Skin of body (tissue), 3 donors: ENCODE measurements at places on chromosomes 2 and 18.

DNA sequence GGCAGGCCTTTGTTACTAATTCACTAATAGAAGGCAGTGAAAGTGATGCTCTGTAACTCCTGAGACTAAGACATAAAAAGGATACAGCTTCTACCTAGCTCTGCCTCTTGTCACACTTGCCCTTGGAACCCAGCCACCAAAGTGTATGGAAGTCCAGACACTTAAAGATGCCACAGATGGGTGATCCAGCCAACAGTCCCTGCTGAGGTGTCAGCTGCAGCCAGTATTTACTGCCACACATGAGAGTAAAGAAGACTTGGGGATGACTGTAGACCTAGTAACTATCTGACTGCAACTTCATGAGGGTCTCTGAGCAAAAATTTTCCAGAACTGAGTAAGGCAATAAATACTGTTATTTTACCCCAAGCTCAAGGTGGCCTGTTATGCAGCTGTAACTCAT lies 8.8 kb downstream of the IMMT start:
- no peak for DNase-seq

- DNase-seq = no peak
Measured at GRCh38 chr2:26190369-26190768, 17.5 kb downstream of the GAREM2 start.

DNA sequence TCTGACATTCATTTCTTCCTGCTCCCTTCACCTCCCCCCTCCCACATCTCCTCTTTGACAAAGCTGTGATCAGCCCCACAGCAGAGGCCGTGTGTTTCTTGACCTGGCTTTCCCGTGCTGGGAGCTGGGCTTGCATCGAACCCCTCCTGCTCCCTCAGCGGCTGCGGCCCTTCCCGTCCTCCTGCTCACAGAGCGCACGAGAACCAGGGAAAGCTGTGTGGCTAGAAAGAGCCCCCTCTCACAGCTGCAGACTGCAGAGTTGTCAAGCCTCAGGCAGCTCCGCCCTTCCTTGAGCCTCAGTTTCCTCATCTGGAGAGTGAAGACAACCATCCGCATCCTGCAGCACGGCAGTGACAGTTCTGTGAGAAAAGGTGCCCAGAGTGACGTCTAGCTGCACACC lies 65.7 kb upstream of the GLI2 start:
- no peak for DNase-seq

DNA sequence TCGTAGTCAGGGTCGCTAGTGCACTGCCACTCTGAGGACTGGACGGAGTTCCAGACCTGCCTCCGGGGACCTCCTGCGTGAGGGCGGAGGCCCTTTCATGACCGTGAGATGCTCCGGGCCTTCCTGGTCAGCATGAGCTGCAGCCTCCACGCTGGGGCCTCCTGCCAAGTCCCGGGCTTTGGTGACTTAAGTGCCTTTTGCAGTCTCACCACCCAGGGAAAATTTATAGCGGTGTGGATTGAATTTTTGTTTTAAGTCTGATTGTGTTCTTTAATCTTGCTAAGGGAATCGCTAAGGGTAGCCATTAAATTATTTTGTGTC lies 33.6 kb downstream of the CHRNA1 start:
- no peak for DNase-seq

DNA sequence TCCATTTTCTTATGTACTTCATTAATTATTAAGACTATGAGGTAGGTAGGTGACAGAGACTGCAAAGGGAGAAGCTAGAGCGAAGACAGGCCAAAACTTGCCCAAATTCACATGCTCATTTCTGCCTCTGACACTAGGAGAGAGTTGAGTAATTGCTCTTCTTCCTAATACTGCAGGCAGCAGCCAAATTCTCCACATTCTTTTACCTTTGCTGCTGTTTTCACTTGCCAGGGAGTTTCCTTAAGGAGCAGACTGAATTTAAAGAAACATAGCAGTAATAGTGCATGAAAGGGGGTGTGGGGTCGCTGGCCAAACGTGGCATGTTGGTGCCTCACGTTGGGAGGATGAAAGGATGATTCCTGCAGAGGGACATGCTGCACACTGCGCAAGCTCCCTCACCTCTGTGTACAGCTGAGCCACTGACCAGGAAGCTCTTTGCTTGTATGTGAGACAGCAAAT lies 12.3 kb downstream of the CRIM1 start:
- no peak for DNase-seq
